ENCODE measurements at places on chromosomes 1 and 21. TPM values are rescaled to one million over a fixed set of nuclear protein-coding genes. Genes with fewer than 3 reads are reported as not detected.

PSMG1 gene
- 104 TPM for polyA plus RNA-seq

NPHS2 gene
- polyA plus RNA-seq, result not detected

EPHB2 gene
- polyA plus RNA-seq, result 0.84 TPM

SERPINC1 gene
- polyA plus RNA-seq, result 0.40 TPM

CA6 gene
- polyA plus RNA-seq, result not detected

PCP4 gene
- 34.5 TPM for polyA plus RNA-seq

LAD1 gene
- not detected for polyA plus RNA-seq

NBPF4 gene
- not detected for polyA plus RNA-seq

OR2T33 gene
- polyA plus RNA-seq, result not detected

PTCH2 gene
- polyA plus RNA-seq, result 0.40 TPM

GUCA2B gene
- polyA plus RNA-seq, result not detected

ALPL gene
- polyA plus RNA-seq, result 338 TPM

HOOK1 gene
- 8.1 TPM for polyA plus RNA-seq

C4BPA gene
- 0.32 TPM for polyA plus RNA-seq

OR2T8 gene
- not detected for polyA plus RNA-seq
